ENCODE measurements at places on chromosomes 3 and 15.
A peak's percentile ranks its signal among the peaks of the same experiment; 100 is the strongest.

DNA sequence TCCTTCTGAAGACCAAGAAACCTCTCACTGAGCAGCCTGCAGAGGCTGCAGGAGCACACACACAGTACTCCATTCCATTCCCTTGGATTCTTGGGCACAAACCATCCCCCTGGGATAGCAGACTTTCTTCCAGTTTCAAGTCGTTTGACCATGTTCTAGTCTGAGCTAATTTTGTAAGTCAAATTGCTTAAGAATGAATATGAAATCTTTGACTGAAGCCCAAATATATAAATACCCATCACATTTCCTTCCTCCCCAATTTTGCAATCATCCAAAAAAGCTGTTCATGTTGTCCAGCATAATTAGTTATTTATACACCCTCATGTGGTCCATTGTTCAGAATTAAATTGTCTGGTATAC, 231.2 kb upstream of the TPRG1 start:
- DNase-seq: no peak

DNA sequence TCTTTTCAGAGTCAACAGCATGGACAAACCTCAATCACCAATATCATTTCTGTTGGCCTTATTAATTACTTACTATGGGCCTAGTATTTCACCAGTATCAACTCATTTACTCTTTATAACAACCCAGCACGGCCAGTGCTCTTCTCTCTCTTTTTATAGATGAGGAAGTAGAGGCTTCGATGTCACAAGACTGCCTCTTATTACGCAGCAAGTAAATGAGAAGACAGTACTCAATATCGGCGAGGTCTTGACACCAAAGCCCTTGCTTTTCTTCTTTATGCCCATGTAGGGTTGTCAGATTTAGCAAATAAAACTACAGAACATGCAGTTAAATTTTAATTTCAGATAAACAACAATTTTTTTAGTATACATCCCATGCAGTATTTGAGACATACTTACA, 99.0 kb upstream of the KCNMB2 start:
- DNase-seq: no peak

DNA sequence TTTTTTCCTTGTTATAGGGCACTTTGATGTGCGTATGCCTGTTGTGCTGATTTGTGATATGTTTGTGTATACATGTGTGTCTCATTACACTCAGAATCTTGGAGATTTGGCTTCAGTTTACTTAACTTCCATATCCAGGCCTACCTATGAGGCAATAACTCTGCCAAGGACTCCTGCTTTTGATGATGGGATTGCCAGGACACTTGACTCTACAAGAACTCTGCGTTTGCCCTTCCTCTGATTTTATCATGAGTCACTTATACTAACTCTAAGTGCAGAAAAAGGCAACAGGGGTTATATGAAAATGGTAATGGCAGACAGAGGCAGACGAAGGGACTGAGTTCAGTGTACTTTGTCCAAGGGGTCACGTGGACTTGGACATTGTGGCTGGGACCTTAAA, 33.6 kb downstream of the MCTP2 start:
- no peak for DNase-seq

DNA sequence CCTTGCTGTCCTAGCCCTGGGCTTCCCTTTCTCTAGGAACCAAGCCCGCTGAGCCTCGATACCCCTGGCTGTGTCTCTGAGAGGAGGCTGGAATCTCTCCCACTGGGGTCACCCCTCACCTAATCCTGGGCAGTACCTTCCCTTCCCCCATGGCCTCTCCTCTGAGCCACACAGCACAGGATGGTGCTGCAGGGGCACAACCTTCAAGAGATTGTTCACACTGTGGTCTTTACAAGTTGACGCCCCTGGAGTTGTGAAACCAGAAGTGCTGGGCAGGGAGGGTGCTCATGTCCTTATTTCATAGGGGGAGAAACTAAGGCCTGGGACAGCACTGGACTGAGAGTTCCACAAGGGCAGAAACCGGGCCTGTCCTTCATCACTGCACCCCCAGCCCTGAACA, 70.9 kb upstream of the TMEM115 start:
- DNase-seq: no peak

DNA sequence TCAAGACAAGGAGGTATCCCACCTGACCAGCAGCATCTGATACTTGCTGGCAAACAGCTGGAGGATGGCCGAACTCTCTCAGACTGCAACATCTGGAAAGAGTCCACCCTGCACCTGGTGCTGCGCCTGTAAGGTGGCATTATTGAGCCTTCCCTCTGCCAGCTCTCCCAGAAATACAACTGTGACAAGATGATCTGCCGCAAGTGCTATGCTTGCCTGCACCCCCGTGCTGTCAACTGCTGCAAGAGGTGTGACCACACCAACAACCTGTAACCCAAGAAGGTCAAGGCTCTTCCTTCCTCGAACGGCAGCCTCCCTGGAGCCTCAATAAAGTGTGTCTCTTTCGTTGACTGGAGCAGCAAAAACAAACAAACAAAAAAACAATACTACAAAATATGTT, 2.2 kb upstream of the SLC4A7 start:
- DNase-seq: no peak

DNA sequence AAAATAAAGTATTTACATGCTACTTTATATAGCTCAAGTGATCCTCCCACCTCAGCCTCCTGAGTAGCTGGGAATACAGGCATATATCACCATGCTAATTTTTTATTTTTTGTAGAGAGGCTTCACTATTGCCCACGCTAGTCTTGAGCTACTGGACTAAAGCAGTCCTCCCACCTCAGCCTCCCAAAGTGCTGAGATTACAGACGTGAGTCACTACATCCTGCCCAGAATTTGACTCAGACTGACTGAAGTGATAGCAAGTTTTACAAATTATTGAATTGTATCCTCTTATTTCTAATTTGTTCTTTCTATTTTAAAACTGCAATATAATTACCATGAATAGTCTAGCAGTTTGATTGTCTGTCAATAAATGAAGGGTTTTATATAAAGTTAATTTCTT, 210.3 kb upstream of the CGNL1 start:
- DNase-seq: no peak

- no peak for DNase-seq
Observed at GRCh38 chr3:106130384-106131198, 261.8 kb upstream of the CBLB start.

- peak; percentile 54 for DNase-seq
Observed at GRCh38 chr3:161371441-161372320, at the start of gene SPTSSB. Gene SPTSSB, minus strand, starts transcription at chr3:161371517. Its CDS starts 25,194 bp downstream, at chr3:161346323.

- DNase-seq: no peak
Observed at GRCh38 chr15:35399901-35400300, 146.1 kb downstream of the DPH6 start.

DNA sequence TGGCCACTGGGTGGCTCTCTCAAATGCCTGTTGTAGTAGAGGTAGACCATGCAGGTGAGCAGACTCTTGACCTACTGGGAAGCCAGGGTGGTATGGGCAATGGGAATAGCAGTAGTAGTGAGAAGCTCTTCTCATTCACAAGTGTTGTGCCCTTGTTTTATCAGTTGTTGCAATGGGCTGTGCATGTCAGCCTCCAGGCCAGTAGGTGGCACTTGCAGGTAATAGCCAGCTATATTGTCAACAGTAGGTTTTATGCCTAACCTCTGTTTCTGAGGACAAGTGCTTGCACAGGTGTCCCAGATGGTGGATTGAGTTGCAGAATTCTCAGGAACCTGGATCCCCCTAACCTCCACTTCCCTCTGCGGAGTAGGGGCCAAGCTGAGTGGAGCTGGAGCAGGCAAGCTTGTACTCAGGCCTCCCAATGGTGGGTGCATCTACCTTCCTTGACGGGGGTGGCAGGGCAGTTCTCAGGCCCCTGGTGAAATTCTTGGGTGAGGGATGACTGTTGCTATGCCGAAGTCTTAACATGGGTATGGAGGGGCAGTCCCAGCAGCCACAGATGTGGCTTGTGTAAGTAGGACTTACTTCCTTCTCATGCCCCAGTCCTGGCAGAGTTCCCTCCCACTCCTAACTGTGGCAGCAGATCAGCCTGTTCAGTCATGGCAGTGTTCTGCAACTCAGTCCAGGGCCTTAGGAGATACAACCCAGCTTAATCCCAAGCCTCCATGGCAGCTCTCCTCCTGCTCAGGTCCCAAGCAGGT, 104.3 kb downstream of the NEO1 start:
- DNase-seq: no peak

- DNase-seq: no peak
Observed at GRCh38 chr15:75809986-75810750, 33.1 kb upstream of the UBE2Q2 start.

DNA sequence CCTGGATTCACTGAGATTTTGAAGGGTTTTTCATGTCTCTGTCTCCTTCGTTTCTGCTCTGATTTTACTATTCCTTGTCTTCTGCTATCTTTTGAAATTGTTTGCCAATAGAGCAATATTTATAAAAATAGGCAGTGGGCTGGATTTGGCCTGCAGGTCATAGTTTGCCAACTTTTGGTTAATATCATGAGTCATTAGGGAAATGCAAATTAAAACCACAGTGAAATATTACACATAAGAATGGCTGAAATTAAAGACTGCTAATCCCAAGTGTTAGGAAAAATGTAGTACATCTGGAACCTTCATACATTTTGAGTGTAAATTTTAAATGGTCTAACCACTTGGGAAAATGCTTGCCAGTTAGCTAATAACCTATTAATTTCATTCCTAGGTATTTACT, 56.3 kb downstream of the ABI3BP start:
- no peak for DNase-seq

GRCh38 chr3:189508784-189509501, 122.2 kb upstream of the TP63 start:
- no peak for DNase-seq

DNA sequence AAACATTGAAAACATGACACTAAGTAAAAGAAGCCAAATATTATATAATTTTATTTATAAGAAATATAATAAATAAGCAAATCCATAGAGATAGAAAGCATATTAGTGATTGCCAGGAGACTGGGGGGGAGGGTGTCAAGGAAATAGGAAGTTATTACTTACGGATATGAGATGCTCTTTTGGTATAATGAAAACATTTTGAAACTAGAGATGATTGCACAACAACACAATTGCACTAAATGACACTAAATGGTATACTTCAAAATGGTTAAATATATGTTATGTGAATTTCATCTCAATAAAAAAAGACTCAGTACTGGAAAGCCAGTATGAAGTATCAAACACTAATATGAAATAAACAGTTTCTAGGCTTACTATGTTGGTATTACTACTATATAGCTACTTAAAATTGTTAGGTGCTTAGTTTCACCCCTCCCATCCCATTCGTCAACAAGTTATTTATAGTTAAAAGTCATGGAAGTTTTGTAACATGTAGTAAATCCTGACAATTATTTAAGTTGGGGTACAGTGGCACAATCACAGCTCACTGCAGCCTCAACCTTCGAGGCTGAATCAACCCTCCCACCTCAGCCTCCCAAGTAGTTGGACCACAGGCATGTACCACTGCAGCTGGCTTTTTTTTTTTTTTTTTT, 43.7 kb downstream of the STAG1 start:
- no peak for DNase-seq

DNA sequence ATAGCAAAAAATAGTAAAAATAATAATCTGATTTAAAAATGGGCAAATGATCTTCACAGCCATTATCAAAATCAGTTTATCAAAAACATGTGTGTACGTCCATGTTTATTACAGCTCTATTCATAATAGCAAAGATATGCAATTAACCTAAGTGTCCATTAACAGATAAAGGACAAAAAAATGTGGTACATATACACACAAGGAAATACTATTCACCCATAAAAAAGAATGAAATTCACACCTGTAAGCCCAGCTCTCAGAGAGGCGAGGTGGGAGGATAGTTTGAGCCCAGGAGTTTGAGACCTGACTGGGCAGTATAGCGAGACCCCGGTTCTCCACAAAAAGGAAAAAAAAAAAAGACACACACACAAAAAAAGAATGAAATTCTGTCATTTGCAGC, 82.6 kb upstream of the PPIB start:
- DNase-seq: no peak

- no peak for DNase-seq
Observed at GRCh38 chr15:63186065-63186464, 3.3 kb upstream of the RAB8B start.

- DNase-seq: no peak
Observed at GRCh38 chr3:143321058-143321769, 201.6 kb downstream of the CHST2 start.

DNA sequence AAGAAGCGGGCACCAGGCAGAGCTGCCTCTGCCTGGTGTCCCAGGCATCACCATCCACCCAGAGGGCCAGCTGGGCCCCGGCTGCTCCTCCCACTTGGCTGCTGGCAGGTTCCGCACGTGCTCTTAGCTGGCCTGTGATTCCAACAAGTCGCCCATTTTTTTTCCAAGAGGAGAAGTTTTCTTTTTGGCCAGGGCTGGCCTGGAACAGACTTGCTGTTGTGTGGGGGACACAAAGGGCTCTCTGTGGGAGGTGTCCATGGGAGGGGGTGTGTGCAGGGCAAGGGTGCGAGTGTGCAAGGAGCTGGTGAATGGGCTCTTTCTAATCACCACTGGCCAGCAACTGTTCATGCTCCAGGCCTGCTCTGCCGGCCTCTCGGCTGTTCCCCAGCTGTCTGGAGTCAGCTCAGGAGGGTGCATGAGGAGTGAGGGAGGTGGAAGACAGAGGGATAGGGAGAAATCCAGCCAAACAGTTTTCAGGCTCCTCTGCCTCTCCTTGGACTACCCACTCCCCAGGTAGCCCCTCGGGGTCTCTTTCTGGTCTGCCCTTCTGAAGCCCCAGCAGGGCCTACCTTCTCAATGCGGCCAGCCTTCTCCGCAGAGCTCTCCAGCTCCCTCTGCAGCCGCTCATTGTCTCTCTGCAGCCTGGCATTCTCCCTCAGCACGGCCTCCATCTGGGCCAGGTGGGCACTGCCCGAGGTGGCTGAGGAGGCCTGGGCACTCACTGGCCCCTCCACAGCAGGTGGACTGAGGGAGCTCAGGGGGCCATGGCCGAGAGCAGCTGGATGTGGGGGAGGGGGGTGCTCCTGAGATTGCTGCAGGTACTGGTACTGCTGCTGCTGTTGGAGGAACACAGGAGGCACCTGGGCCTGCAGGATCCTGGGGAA, 7.1 kb downstream of the AMOTL2 start:
- no peak for DNase-seq

- DNase-seq: no peak
Observed at GRCh38 chr3:44902628-44903027, 28.2 kb downstream of the TGM4 start.

- no peak for DNase-seq
Observed at GRCh38 chr15:42591238-42591934, 16.0 kb downstream of the STARD9 start.

DNA sequence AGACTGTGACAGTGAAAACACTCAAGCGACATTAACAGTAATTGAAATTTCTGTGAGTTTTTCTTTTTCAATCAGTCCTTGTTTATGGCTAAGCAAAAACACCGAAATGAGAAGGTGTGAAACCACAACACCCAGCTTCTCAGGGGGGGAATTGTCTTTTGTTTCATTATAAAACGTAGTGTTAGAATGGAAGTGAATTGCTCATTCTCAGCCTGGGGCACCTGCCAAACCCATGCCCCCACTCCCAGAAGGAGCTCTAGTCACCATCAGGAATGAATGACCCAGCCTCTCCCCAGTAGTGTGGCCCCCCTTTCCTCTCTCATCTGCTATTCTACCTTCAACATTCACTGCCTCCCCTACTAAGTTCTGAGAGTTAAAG, 185.8 kb upstream of the CFAP20DC start:
- DNase-seq: peak; percentile 8
